Stimulated activated CD4-positive, alpha-beta T cell treated with anti-CD3 and anti-CD28 coated beads, TNF-alpha, amount 100 ng/mL, for 48 hours (primary cell): ENCODE measurements at places on chromosomes 7 and 10.

- no peak for DNase-seq
Observed at GRCh38 chr7:29017713-29018112, 59.6 kb upstream of the TRIL start.

DNA sequence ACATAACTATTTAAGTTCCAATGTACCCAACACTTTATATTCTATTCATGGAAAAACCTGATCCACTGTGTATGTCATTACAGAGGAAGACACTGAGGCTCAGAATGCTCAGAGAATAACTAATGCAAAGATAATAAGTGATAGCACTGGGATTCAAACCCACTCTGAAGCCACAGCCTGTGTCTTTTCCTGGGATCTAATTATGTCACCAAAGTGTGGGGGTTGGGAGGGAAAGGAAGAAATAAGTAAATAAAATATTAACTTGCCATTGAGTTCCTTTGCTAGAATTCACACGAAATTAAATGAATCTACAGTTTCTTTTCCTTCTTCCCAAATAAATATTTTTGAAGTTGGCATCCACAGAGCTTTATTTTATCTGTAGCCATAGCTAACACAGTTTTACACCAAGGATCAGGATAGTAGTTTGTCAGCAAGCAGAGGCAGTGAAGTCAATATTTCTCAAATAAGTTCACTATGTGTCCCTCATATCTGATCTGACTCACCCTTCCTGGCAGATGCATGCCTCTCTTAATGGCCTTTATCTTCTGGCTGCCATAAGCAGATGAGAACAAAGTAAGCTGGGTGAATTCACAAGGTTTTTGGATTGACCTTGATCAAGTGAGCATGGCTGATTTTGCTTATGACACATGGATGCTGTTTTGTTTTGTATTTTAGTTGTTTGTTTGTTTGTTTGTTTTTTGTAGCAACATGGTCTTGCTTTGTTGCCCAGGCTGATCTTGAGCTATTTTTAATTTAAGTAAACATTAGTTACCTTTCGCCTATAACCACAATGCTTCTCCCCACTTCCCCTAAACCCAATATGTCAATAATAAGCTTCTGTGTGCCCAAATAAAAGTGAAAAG, 6.3 kb downstream of the RAPGEF5 start:
- no peak for DNase-seq

DNA sequence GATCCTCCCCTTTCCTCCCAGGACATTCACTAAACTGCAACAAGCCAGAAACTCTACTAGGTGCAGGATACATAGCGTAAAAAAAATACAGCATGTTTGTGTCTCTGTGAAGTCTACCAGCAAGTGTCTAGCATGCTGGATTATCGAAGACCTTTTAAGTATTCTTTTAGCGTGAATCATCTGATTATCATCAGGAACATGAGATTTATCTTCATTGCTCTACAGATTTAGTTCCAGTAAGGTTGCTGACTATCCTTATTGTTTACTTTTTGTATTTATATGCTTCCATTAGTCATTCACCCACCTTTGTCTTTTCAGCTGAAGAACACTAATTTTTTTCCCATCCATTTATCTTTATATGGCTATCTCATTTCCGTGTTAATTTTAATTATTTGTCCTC, 62.8 kb downstream of the PDZD8 start:
- DNase-seq, result no peak

GRCh38 chr7:120920591-120921274, 29.8 kb upstream of the ING3 start:
- no peak for DNase-seq

GRCh38 chr7:150476285-150476684, 25.9 kb downstream of the GIMAP8 start:
- DNase-seq, result no peak

DNA sequence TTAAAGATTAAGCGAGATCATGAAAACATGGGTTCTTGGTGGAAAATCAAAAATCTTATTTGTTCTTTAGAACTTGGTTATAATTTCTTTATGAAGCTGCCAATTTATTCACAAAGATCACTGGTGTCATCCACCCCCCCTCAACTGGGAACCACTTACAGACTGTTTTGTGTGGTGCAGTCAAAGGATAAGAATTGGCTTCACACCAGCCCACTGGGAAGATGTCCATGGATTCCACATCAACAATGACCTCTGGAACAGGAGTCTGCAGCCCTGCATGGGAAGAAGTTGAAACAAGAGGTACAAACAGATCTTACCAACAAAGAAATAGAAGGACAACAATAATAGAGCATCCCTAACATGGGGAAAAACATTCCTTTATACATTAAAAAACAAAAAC, 205.2 kb downstream of the SFMBT2 start:
- DNase-seq, result no peak

DNA sequence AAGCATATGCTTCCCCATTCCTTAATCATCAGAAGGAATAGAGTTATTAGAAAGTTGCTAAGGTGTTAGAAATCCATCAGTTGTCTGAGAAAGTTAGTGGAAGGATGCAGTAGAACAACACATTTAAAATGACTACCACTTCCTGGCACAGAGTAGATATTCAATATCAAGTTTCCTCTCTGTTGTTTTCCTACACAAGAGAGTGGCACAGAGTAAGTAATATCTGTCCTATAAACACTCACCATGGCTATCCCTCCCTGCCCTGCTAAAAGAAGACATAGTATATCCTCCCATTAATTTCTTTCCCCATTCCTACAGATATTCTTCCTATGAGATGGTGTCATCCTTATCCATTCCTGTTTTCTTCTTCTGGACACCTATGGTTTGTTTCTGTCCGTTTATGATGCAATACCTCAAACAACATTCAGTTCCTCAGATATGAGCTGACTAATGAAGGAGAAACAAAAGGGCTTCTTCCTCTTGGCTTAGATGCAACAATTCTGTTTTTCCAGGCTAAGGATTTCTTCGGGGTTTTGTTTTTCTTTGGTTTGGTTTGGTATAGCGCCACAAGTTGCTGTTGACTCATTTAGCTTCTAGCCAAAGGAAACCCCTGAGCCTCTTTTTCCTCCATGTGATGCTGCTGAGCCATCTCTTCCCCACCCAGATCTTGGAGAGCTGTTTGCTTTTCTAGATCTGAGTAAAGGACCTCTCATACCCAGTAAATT, 32.9 kb upstream of the BPGM start:
- peak; percentile 9 for DNase-seq

GRCh38 chr10:48649349-48649944, 35.2 kb upstream of the WDFY4 start:
- no peak for DNase-seq

DNA sequence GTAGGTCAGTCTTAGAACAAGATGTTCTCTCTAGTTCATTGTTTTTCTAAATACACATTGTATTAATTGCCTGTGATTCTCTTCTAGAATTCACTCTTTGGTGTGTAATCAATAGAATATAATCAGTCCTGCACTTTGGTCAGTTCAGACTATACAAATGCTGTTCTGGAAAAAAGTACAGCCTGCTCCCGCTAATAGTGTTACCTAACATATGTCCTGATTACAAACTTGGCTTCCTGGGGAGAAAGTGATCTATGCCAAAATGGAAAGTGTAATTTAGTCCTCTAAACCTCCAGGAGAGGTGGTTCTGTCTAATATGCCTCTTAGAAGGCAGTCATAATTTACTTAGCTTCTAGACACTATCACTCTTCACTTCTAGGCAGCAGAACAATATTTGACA, 215.5 kb downstream of the SEMA3D start:
- no peak for DNase-seq

DNA sequence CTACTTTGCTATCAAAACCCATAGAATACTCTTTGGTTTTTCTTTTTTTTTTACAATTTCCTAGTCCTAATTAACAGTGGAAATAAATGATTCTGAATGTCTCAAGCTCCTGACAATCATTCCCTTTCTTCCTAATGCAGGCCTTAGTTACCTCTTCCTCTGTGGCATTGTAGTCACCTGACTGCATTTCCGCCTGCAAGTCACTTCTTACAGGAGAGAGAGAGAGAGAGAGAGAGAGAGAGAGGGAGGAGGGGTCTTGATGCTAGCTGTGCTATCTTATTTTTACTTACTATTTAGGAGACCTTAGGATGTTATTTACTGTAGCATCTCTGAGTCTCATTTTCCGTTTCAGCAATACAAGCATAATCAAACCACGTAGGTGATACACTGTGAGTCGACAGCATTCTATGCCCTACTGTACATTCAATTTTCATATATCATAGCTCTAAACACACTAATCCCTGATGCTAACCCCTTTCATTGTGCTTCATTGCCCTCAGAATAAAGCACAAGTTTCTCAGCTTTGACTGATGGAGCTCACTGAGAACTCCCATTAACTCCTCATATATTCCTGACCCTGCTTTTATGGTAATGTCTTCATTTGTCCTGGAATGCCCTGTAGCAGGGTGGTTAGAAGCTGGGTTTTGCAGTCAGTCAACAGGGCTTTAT, 1237.3 kb downstream of the XPNPEP1 start:
- no peak for DNase-seq

GRCh38 chr7:979886-980571, 3.0 kb upstream of the CYP2W1 start:
- DNase-seq, result no peak

- no peak for DNase-seq
Observed at GRCh38 chr10:124447751-124448466, 1.9 kb downstream of the NKX1-2 start.

- DNase-seq, result no peak
Observed at GRCh38 chr7:92035576-92035975, 94.9 kb downstream of the AKAP9 start.

- peak; percentile 1 for DNase-seq
Observed at GRCh38 chr10:34815185-34816084, at the start of gene PARD3. TSS of gene PARD3 (minus strand) at chr10:34815296. CDS start at chr10:34814995, 301 bp downstream.

DNA sequence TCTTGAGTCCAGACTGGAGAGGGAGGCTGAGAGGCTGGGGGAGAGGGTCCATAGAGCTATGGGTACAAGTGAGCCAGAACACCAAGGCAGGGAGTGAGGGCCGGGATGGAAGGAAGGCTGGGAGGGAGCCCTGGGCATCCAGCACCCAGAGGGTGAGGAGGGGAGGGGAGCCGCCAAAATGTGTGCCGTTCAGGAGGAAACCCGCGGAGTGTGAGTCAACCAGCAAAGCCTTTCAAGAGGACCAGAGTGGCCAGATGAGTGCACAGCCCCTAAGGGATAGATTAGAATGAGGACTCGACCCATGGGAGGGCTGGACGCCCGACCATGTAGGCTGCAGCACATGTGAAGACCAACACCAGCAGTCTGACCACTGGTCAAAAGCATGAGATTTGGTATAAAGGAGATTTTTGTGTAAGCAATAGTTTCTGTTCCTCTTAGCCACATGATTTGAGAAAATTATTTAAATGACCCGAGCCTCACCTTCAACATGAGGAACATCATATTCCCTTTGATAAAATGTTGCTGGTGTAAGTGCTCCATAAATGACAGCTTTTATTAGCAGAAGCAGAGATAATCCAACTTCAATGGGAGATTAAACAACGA, 179.7 kb upstream of the GRB10 start:
- no peak for DNase-seq

GRCh38 chr7:27121684-27122076, 8.9 kb downstream of the HOXA4 start:
- DNase-seq, result no peak

GRCh38 chr7:87482115-87482514, 6.6 kb upstream of the ABCB4 start:
- no peak for DNase-seq

GRCh38 chr10:51915031-51915542, 215.7 kb upstream of the CSTF2T start:
- DNase-seq, result no peak

GRCh38 chr10:6778992-6779701, 199.1 kb upstream of the PRKCQ start:
- no peak for DNase-seq

DNA sequence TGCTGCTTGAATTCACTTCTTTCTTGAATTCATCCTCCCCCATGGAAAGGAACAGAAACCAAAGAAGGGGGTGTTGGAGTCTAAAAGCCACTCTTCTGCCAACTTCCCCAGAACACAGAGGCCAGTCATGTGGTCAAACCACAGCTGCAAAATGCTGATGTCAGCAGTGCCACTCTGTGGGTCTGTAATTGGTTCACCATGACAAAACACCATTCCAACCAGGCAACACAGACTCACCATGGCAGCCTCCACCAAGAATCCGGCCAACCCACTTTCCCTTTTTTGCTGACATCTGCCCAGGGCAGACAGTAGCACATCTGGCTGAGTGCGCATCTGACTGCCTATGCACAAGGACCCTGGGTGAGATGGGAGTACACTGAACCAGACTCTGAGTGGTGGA, 16.8 kb downstream of the OSBPL3 start:
- DNase-seq, result no peak

GRCh38 chr7:55022002-55022985, 3.5 kb downstream of the EGFR start:
- no peak for DNase-seq

GRCh38 chr7:70975754-70976153, 156.2 kb upstream of the GALNT17 start:
- no peak for DNase-seq

DNA sequence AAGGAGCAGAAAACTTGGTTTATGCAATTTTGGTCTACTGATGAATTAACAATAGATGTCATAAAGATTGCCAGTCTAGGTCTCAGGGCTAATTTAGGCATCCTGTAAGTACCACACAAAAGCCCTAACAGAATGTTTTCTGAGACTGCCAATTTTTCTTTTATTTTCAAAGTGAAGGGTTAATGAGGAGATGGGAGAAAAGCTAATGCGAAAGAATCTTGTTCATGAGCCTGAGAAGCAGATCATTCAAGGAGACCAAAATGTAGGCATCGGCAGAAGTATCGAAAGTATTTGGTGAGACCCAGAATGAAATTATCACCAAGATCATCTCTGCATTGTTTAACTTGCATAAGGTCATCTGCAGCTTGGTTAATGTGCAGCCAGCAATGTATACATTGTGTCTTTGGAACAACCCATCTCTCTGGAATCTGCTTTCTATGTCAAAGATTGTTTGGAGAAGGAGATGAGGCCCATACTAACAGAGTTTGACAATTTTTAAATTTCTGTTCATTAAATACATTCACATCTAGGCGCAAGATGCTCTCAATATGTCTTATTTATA, 163.3 kb upstream of the GLI3 start:
- DNase-seq, result no peak
